ENCODE measurements at places on chromosomes 5 and 9.

- DNase-seq: no peak
Measured at GRCh38 chr5:171457208-171457981, 37.9 kb downstream of the FGF18 start.

DNA sequence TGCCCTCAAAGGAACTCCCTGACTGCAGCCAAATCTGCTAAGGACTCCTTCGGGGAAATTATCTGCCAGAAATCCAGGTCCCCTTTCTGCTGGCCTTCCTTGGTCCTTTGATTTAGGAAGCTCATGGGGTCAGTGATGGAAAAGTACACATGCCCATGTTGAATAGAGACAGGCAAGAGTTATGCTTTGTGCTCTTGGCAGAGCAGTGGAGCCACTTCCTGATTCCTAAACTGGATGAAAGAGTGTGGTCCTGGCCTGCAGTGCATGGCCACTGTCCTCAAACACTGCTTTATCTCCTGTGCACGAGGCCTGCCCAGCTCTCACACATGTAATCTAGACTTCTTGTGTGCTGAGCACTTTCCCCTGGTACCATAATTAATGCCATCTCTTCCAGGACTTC is 2.0 kb upstream of the EBF1 start:
- DNase-seq: no peak

DNA sequence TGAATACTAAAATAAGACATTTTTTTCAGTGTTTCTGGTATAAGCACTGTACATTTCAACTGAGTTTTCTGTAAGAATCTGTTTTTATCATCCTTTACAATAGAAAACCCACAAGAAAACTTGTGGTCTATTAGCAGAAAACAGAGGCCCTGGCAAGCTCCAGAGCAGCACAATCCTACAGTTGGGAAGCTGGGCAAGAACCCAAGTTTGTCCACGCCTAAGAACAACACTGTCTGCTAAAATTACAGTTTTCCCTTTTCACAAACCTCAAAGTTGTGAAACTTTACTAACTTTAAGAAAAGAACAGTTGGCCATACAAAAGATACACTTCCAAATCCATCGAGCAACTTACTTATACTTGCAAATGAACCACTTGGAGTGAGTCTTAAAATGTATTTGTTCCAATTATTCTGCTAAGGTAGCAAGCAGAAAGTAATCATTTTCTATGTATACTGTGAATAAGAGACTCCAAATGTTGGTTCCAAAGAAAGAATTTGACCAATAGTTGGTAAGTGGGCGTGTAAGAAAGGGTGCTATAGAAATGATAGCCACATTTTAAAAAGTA is 982.0 kb upstream of the ARRDC3 start:
- no peak for DNase-seq

DNA sequence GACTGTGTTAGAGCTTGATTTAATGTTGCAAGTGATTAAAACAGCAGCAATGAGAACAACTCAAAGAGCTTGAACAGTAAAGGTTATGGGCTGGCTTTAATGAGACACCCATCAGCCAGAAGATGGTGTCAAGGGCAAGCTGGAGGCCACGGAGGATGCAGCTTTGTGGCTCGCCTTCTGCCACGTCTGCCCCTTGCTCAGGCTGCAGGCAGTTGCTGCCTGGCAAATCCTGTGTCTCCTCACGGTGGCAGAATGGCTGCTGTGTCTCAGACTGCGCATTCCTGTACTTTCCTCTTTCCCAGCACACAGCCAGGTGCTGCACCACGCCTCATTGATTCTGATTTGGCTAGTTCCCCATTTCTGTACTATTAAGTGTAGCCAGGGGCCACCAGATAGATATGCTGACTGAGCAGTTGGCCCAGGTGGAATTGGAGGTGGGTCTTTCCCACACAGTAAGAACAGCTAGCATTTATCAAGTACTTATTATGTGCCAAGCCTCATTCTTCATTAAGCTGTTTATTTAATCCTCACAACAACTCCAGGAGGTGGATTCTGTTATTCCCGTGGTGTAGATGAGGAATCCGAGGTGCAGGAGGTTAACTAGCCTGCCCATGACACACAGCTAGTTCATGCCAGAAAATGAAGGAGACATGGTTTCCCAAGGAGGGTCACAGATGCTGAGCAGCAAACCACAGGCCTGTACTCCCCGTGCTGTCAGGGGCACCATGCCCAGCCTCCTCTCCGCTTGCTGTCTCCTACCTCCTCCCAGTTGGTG is 3.5 kb downstream of the NXNL2 start:
- no peak for DNase-seq

- DNase-seq: no peak
Measured at GRCh38 chr5:172496671-172497371, 42.5 kb upstream of the SH3PXD2B start.

- no peak for DNase-seq
Measured at GRCh38 chr9:131465401-131465800, 37.3 kb upstream of the POMT1 start.

DNA sequence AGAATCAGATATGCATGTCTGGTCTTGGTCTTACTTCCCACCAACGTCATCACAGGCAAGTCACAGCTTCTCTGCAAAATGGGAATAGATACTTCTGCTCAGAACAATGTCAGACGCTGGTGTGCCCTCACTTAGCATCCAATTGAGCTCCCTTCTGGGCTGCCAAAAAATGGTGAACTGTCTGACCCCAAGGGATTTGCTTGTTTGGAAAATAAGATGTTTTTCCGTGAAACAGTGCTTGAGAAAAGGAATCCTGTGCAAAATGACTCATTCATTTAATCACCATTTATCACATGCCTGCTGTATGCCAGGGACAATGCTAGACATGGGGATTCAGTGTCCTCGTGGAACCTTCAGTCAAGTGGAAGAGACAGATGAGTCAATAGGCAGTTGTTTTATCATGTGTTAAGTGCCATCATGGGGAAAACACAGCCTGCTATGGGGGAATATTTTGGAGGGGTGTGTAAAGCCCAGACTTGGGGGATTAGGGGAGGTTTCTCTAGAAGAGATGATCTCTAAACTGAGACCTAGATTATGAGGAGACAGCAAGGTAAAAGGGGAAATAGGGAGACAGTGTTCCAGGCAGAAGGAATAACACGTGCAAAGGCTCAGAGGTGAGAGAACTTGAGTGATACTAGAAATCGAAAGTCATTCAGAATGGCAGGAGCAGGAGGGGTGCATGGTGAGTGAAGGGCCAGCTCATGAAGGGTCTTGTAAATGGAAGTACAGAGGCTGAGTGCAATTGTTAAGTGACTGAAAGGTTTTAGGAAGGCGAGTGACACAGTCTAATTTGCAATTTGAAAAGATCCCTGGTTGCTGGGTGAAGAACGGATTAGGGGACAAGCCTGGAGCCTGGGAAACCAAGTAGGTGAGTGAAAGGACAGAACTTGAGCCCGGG is 3.9 kb downstream of the NIPAL4 start:
- DNase-seq: no peak

DNA sequence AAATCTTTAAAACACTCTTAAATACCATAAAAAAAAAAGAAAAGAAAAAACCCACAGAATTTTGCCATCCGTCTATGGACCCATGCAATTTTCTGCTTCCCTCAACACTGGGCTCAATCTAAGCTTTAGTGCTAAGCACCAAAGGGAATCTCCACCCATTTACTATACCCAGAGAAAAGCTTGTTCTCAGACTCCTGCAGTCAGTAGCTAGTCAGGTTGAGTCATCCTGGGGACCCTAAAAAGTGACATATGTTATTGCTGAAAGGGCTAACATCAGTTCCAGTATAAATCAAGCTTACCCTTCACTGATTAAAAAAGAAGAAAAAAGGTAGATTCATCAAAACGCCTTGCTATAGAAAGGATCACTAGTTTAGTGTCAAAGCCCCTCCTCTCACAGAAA is 177.6 kb downstream of the MUSK start:
- DNase-seq: no peak
